ENCODE measurements at places on chromosomes 4 and X.

DNA sequence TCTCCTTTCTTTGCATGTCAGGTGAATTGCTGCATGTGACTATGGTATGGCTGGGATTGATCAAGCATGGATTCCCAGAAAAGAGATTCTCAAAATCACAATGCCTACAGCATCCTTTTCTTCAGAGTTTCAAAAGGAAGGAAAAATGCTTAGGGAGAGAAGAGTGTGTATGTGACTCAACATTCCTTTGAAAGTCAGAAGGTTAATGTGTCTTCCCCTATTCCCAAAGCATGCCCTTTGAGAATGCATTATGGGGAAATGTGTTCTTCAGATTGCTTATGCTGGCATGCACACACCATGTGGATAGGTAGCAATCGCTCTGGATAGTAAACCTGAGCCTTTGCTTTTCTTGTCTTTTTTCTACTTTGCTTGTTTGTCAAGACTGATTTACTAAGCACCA is 78.5 kb downstream of the ELOVL6 start:
- peak; percentile 82 for DNase-seq

GRCh38 chr4:185211035-185211434 is 1.6 kb downstream of the SNX25 start:
- DNase-seq: no peak

GRCh38 chr4:122665161-122665929 is 44.5 kb upstream of the IL21 start:
- DNase-seq: peak; percentile 93

DNA sequence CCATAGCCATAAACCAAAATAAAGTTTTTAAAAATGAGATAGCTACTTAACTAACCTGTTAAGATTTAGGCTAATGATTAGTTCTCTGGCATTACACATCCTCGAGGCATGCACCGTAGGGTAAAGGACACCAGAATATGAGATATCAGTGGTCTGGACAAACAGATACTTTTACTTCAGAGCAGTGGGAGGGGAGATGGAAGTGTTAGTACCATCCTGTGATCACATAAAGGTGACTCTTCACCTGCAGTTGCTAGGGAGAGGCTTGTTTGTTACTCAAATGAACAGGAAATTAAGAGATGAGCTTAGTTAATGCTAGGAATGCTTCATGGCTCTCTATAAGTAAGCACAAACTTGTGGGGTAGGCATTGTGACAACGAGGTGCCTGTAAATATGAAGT is 624.4 kb upstream of the MAGEB2 start:
- no peak for DNase-seq

DNA sequence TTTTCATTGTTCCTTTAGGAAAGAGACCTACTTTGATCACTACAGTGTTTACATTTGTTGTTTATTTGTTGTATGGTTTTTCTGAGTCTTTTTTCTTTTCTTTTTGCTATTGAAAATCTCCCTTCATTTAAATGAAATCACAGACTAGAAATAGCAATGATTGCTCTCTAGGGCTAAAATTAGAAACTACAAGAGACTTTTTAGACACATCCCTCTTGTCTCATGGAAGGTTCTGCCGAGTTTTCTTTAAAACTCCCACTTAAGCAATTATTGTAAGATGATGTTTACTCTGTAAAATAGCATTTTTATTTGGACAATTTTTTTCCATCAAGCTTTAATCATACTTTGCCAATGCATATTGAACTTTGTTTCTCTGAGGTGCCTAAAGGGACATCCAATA is 136.6 kb downstream of the PALLD start:
- DNase-seq: no peak

DNA sequence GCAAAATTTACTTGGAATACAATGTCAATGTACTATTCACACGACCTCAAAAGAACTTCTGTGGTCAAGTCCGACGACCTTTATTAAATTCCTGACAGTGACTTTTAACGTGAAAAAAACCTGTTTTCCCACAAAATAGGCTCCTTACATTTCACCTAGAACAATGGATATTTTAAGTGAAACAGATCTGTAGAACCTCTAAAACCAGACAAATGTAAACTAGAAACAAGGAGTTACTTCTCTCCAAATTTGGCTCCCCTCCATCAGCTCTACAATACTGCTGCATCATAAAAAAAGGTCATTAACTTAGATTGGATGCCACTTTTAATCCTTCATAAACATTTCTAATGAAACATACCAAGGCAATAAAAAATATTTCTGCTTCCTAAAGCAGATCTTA is 1.2 kb downstream of the NEK1 start:
- no peak for DNase-seq

- no peak for DNase-seq
These were observed 73.1 kb downstream of the WFS1 start for GRCh38 chr4:6342530-6343293.

DNA sequence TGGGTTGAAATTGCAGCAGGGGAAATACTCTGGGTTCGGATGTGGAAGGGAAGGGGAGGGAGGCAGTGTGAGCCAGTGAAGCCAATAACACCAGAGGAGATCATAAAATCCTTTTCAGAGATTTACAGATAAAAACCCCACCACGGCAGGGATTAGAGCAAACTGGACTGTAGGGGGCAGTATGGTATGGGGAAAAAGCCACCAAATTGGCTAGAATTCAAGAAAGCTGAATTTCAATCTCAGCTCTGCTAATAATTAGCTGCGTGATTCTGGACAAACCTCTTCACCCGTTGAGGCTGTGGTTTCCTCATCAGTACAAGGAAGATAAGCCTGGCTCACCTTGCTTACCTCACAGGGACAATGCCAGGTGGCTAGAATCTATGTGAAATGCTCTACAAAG is 108.1 kb downstream of the ATG4A start:
- peak; percentile 6 for DNase-seq

DNA sequence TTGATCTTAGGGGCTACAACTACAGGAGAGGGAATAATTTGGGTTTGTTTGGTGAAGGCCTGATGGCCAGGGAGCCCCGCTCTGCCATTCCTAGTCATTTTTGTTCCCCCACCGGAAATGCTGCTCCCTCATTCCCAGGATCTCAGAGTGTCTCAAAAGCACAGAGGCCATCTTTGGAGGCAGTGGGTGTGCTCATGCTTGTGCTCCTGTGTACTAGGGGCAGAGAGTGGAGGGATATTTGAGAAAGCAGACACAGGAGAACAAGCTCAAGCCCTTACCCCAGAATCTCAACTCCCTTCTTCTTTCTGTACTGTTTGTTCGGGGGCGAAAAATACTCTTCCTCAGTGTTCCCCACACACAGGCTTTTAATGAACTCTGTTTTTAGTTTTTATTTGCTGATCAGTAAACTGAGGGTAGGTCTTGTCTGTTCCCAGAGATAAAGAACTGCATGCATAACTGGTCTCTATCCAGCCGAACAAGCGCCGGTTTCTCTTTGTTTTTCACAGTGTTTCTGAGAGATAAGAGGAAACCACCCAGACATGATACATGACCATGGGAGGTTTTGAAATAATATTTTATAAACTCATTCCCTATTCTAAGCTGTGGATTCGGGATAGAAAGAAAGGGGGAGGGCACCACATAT is 32.9 kb upstream of the XK start:
- DNase-seq: no peak

DNA sequence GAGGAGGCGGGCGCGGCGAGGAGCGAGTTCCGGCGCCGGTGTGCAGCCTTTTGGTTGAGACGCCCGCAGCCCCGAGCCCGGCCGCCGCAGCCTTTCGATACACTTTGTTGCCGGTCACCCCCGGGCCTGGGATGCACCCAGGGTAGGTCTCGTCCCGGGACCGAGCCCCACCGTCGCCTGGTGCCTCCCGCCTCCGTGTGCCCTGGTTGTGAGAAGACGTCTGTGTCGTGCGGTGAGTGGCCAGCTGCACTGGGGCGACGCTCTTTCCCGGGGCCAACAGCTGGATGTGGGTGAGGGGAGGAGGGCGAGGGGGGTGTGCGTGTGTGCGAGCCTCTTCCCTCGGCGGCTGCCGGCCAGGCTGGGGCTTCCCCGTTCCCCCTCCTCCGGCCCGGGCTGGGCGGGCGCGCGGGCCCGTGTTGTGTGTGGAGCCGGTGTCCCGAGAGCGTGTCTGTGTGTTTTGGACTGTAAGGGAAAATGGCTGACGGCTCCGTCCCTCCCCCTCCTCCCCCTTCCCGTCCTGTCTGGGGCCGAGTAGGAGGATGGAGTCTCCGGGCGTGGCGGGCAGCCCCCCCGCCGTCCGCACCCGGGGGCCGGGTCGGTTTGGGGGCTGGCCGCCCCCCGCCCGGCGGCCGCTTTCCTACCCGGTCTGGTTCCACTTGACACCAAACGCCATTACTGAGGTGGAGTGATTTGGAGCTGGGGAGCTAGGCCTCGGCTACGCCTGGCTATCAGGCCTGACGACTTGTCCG is 807 bp downstream of the USP9X start:
- DNase-seq: peak; percentile 30

GRCh38 chrX:21711848-21712197 is 46.1 kb downstream of the SMPX start:
- DNase-seq: no peak

DNA sequence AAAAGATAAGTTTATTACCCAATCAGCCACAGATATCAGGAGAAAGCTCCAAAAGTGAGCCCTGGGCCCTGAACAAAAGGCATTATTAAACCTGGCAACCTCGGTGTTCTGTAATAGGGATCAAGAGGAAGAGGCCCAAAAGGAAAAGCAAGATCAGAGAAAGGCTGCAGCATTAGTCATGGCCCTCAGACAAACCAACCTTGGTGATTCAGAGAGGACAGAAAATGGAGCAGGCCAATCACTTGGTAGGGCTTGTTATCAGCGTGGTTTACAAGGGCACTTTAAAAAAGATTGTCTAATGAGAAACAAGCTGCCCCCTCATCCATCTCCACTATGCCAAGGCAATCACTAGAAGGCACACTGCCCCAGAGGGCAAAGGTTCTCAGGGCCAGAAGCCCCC is 75.7 kb downstream of the AGTR2 start:
- peak; percentile 1 for DNase-seq

DNA sequence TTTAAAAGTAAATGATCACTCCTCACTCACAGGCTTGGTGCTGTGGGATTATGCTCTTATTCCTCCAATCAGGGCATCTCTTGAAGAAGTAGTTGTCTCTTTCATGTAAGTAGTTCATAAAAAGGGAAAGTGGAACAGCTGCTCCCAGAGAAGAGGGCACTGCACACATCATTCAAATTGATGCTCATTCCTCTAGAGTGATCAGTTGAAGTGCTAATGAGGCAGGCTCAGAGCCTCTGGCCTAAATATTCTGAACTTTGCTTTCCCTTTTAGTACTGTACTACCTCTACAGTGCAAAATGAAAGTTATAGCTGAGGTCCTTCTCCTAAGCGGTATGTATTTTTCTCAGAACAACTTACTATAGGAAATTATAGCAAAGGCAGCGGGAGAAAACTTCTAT is 1453.1 kb downstream of the ARAP2 start:
- DNase-seq: no peak

- no peak for DNase-seq
These were observed 1575.8 kb downstream of the STIM2 start for GRCh38 chr4:28436191-28437080.

GRCh38 chr4:86957215-86957614 is 22.4 kb downstream of the AFF1 start:
- DNase-seq: peak; percentile 78

- DNase-seq: no peak
These were observed 458.3 kb upstream of the LCORL start for GRCh38 chr4:18479825-18480224.

DNA sequence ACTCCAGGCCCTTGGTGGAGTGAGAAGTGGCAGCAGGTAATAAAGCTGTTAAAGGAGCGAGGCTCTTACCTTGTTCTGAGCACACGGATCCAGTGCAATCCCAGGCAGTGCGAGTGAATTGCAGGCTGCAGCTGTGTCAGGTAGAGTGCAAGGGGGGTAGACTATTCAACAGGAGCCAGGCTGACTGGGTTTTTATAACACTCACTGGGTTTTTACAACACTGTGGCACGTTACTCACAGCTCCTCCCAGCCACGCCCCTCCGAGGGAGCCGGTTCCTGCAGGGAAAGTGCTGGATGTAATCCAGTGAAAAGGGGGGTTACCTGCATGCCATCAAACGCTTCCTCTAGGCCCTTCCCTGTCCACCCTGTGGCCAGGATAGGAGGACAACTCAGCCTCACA is 358 bp downstream of the FGFBP1 start:
- no peak for DNase-seq

DNA sequence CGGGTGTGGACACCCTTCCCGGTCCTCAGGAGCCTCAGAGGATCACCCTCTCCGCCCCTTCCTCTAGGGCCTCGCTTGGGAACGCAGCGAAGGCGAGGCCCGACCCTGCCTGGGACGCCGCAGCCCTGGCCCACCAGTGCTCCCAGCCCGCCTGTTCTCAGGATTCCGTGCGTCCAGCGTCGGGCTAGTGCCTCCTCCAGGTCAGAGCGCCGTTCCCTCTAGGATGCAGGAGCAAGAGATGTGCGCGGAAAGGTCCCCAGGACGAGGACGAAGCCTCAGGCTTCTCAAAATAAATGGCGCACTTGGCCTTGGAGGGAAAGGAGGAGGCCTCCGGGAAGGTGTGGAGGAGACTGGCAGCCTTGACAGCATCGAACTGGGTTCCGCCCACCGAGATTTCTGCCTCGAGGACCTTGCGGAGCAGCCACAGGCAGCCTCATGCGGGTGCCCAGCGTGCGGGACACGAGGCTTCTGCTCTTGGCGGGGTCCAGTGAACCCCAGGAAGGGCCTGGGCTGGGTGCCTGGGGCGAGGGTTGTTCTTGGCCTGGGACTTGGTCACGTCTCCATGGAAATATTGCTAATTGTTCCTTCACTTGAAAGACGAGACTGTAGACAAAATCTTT is 35.1 kb downstream of the PITX2 start:
- DNase-seq: no peak

DNA sequence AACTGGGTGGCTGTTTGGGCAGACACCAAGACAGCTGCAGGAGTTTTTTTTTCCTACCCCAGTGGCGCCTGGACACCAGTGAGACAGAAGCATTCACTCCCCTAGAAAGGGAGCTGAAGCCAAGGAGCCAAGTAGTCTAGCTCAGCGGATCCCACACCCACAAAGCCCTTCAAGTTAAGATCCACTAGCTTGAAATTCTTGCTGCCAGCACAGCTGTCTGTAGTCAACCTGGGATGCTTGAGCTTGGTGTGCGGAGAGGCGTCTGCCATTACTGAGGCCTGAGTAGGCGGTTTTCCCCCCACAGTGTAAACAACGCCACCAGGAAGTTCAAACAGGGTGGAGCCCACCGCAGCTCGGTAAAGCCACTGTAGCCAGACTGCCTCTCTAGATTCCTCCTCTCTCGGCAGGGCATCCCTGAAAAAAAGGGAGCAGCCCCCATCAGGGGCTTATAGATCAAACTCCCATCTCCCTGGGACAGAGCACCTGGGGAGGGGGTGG is 171.4 kb downstream of the ARHGEF9 start:
- DNase-seq: no peak

DNA sequence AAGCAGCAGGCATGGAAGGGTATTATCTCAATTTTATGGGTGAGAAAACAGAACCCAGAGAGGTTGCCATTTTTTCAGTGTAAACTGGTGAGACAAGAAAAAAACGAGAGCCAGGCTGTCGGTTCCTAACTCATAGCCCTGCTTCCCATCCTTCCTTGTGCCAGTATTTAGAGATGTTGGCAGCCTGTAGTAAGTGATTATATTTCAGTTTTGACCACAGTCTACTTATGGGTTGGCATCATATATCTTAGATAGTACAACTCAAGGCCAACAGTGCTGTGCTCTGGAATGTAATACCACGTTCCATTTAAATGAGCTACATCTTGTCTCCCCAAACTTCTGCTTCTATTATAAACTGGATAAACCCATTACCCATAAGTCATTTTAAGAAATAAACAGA is 40.8 kb downstream of the XK start:
- DNase-seq: no peak
